ENCODE measurements at places on chromosomes 1 and 21. TPM values are rescaled to one million over a fixed set of nuclear protein-coding genes. Genes with fewer than 3 reads are reported as not detected.

Gene ERVH48-1
- polyA plus RNA-seq: not detected

Gene RIMKLA
- 0.01 TPM for polyA plus RNA-seq

Gene LAMB3
- polyA plus RNA-seq: 0.18 TPM

Gene CFHR3
- not detected for polyA plus RNA-seq

Gene PLA2G2F
- polyA plus RNA-seq: not detected

Gene CHRM3
- polyA plus RNA-seq: not detected

Gene LEPR
- polyA plus RNA-seq: 1.3 TPM

Gene PTPRF
- polyA plus RNA-seq: 0.14 TPM

Gene DNMT3L
- not detected for polyA plus RNA-seq

All from GM12878 (cell line).